ENCODE measurements at places on chromosomes 12 and 14.

- DNase-seq = no peak
Observed at GRCh38 chr12:26728205-26729050, 104.6 kb downstream of the ITPR2 start.

GRCh38 chr12:98253207-98254037, 262.0 kb upstream of the TMPO start:
- DNase-seq = no peak

DNA sequence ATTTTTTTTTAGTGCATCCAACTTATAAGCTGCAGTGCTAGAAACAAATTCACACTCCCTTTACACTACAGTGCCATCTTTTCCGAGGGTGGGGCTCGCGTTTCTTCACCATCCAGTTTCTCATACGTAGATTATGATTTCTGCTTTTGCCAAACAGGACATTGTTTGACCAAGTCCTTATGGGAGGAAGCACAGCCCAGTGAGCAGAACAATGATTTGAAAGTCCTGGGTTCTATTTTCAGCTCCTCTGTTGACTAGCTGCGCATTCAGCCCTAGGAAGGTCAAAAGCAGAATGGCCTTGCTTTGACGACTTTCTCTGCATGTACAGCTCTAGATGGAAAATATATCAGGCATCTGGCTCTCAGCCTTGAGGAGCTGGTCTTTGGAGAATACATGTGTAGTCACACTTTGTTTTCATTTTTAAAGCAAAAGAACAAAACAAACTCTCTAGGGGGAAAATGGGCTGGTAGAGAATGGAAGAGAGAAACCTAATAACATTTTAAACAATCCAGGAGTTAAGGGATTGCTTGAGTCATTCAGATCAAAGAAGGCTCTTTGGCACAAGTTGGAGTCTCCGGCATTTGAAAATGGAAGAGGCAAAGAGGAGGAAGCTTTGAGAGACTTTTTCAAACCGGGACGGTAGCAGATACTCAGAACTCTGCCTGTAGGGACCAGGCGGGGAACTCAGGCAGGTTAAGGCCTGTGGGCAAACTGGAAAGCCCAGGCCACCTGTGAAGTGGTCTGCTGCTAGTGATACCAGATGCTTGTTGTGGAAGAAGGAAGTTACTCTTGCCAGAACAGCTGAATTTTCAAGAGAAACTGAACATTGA, 257.3 kb upstream of the PLEKHG7 start:
- no peak for DNase-seq

GRCh38 chr12:52056801-52057637, 5.8 kb downstream of the NR4A1 start:
- DNase-seq = no peak

DNA sequence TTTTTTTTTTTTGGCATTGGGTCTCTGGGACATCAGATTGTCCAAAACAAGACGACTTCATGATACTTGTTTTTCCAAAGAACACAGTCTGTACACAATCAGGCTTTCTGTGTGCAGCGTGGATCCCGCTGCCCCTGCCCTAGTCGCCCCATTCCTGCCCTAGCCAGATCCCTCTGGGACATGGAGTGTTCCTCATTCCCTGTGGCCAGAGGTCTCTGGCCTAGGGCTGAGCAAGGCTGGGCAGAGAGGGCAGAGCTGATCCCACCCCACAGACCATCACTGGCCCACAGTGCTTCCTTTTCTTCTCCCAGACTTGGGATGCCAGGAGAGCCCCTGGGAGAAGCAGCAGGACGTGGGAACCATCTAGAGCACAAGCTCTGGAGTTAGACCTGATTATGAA, 20.9 kb upstream of the EIF2B2 start:
- DNase-seq = no peak

DNA sequence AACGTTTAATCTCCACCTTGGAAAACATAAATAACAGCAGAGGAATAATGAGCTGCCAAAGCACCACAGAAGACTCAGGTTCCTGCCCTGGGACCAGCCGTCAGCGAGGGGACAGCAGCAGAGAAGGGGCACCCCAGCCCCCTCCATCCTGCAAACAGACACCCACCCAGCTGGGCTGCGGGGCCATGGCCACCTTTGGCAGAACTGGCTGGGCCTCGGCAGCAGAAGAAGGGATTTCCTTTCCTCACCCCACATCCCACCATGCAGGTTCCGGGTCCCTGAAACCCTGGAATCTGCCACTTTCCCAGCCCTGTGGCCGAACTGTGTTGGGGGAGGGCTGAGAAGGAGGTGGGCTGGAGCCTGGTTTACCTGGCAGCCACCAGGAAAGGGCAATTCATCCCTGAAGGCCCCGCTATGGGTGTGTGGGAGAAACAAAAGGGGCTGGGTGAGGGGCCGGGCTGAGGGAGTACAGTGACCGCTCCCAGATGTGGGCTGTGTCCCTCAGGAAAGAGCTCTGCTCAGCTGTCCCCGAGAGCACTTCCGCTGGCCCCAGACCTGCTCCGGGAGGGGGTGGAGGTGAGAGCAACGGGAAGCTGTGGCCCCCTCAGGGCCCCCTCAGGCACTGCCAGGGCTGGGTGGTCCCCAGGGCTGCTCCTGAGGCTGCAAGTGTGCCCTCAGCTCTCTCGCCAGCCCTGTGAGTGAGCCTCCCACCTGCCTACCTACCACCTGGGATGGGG, 3.8 kb downstream of the PGF start:
- DNase-seq = no peak

DNA sequence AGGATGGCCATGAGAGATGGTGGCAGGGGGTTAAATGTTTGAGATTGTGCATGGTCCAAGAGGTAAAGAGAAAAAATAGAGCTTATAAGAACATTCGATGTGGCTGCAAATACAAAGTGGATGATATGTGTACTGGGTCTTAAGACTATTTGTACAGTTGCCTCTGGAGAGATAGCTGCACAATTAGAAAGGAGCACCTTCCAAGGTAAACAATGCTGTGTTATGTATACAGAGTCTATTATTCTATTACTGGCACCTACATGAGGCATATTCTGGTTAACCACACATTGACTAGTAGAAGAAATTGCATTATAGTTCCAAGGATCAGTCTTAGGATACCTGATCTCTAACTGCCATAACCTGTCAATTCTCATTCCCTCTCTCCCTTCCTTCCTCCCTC, 238.0 kb upstream of the FOXN3 start:
- DNase-seq = no peak

- DNase-seq = peak; percentile 83
Observed at GRCh38 chr14:89417465-89418225, 612 bp upstream of the FOXN3 start.

DNA sequence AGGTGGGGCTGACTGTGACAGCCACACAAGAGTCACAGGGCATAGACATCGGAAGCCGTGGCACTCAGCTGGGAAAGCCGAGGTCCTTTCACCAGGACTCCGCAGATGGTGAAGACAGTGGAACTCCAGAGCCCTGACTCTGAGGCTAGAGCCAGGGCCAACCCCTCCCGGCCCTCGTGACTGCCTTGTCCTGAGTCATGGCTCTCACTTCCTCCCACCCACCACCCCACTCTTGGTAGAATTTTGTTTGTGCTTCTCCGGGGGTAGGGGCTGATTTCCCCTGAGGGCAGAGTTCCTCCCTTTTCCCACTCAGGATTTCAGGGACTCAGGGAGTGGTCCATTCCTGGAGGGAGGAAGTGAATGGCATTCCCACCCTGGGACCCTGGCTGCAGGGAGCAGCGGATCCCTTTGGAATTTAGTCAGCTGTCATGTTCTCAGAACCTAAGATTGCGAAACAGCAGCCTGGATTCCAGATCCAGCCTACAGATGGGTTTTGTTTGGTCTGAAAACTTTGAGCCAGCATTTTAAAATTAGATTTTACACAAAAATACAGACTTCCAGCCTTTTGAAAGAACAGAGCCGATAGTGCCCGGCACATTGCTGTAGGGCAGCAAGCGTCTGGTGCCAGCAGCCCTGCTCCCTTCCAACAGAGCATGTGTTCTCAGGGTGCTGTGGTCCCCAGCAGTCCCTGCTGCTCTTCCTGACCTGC, 50.7 kb downstream of the TPCN1 start:
- peak; percentile 94 for DNase-seq

- no peak for DNase-seq
Observed at GRCh38 chr14:79064214-79064613, 894.0 kb downstream of the NRXN3 start.

All from right cardiac atrium (tissue), 5 donors.